Small intestine (tissue), 16 donors: ENCODE measurements at places on chromosomes 4 and X.

GRCh38 chr4:128583753-128584712 is 225.5 kb upstream of the JADE1 start:
- H3K27ac ChIP-seq = no peak overlapping the region
- H3K36me3 ChIP-seq = no peaks in the 10 kb centered on the region
- DNase-seq = no peak
- no peak overlapping the region for H3K4me3 ChIP-seq

DNA sequence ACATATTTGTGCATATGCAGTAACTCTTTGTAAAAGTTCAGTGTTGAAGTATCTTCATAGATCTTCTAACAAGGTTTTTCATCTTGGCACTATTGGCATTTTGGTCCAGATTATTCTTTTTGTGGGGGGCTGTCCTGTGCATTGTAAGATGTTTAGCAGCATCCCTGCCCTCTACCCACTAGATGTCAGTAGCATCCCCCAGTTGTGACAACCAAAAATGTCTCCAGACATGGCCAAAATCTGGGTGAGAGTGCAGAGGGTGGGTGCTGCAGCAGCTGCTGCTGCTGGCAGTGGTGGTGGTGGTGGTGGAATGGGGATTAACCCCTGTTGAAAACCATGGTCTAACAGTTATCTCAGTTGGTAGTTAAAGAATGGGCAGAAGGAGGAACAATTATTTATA is 370.0 kb downstream of the GPAT3 start:
- H3K4me1 ChIP-seq = no peaks in the 10 kb centered on the region
- no peaks in the 10 kb centered on the region for H3K36me3 ChIP-seq
- H3K27me3 ChIP-seq = no peaks in the 10 kb centered on the region
- no peak overlapping the region for H3K4me3 ChIP-seq

- H3K27ac ChIP-seq = peak overlapping the region; percentile 88
- H3K4me1 ChIP-seq = peaks cover 10% of the 10 kb centered on the region
- H3K36me3 ChIP-seq = peaks cover 22% of the 10 kb centered on the region
Measured at GRCh38 chrX:1392376-1393068, 609 bp upstream of the SLC25A6 start.

GRCh38 chr4:168887809-168888208 is 122.2 kb downstream of the CBR4 start:
- peaks cover 3% of the 10 kb centered on the region for H3K36me3 ChIP-seq
- no peaks in the 10 kb centered on the region for H3K4me1 ChIP-seq
- no peak overlapping the region for H3K4me3 ChIP-seq
- no peaks in the 10 kb centered on the region for H3K27me3 ChIP-seq
- DNase-seq = no peak

DNA sequence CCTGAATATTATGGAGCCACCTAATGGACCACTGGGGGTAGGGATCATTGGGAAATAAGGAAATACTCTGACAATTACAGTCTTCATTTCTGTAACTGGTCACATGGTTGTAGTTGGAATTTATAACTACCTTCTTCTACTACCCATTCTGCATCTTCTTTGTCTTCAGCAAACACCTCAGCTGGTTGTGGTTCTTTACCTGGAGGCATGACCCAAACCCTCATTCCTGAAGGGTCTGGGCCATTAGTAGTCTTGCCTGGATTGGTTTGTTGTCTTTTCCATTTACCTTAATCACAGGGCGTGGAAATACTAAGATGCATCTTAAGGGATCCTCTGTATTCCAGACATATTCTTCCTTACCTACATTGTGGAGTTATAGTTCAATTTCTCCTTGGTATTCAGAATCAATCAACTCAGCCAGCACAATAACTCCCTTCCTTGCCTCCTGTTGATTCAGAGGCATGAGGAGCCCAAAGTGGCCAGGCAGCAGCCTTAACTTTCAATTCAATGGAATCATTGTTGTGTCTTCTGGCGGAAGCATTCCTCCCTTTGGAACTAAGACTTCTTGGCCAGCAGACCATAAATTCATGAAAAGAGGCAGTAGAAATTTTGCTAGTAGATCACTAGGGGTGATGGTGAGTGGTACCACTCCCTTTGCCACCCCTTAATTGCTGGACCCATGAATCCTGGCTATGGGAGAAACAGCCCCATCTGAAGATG is 75.7 kb upstream of the RAP2C start:
- no peaks in the 10 kb centered on the region for H3K36me3 ChIP-seq
- no peaks in the 10 kb centered on the region for H3K4me1 ChIP-seq
- DNase-seq = no peak
- H3K27ac ChIP-seq = no peak overlapping the region
- no peaks in the 10 kb centered on the region for H3K27me3 ChIP-seq
- no peak overlapping the region for H3K4me3 ChIP-seq

DNA sequence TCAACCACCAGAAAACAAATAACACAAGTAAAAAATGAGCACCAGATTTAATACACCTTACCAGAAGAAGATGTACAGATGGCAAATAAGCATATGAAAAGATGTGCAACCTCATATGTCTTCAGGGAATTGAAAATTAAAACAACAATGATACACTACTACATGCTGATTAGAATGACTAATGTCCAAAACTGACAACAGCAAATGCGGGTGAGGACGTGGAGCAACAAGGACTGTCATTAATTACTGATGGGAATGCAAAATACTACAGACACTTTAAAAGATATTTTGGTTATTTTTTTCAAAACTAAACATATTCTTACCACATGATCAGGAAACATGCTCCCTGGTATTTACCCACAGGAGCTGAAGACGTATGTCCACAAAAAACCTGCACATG is 140.3 kb downstream of the FRYL start:
- H3K4me1 ChIP-seq = peaks cover 10% of the 10 kb centered on the region
- no peak for DNase-seq

- H3K27me3 ChIP-seq = no peaks in the 10 kb centered on the region
- H3K27ac ChIP-seq = peak overlapping the region; percentile 15
- no peaks in the 10 kb centered on the region for H3K36me3 ChIP-seq
- DNase-seq = no peak
Measured at GRCh38 chrX:154059729-154060245, 37.7 kb downstream of the MECP2 start.

- no peak overlapping the region for H3K27ac ChIP-seq
- no peaks in the 10 kb centered on the region for H3K4me1 ChIP-seq
- H3K36me3 ChIP-seq = no peaks in the 10 kb centered on the region
- no peak for DNase-seq
Measured at GRCh38 chr4:109662771-109663170, 40.5 kb downstream of the CASP6 start.

DNA sequence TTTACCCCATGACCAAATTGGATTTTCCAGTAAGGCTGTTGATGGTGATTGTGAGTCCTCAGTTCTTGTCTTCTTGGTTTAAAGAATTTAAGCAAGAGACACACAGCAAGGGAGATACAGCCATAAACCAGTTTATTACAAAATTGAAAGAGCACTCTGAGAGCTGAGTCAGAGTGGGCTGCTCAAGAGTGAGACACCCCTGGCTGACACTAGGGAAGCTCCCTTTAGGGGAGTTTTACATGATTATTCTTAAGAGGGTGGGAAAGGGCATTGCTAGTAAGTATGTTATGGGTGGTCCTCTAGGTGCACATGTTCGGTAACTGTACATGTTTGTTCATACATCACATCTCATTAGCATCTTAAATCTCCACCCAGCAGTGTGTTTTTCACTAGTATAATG is 18.8 kb upstream of the ZNF81 start:
- H3K4me1 ChIP-seq = no peaks in the 10 kb centered on the region
- no peaks in the 10 kb centered on the region for H3K27me3 ChIP-seq
- no peak for DNase-seq
- no peak overlapping the region for H3K27ac ChIP-seq

DNA sequence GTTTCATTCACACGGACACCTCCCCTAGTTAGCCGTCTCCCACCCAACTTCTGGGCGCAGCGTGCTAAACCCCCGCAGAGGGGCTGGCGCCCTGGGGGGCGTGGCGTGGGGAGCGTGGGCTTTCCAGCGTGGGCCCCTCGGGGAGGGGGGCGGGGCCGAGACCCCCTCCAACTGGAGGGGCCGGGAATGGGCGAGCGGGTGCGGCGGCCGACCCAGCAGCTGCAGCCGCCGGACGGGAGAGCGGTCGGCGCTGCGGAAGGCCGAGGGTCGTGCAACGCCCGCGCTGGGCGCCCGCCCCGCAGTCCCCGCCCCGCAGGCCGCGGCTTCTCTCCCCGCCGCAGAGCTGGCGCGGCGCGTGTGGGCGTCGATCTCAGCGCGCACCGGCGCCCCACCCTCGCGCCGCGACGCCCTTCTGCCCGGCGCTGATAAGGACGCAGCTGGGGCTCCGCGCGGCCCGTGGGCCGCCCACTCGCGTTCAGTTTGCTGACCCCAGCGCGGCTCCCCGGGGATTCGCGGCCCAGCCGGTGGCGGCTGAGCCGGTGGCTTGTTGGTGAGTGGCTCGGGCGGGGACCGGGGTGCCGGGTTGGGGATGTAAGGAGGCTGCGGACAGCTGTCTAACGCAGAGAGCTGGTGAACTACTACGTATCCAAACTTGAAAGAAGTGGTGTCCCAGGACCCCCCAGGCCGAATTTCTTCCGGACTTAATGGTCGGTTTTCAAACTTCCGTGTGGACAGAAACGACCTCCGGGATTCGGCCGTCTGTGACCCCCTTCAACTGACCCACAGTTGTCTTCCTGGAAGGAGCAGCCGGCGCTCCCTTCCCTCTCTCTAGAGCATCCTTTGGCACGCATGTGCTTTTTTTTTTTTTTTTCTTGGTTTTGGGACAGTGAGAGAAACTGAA is 1.5 kb downstream of the FHDC1 start:
- peaks cover 3% of the 10 kb centered on the region for H3K36me3 ChIP-seq
- peak; percentile 85 for DNase-seq
- no peaks in the 10 kb centered on the region for H3K27me3 ChIP-seq

- H3K27ac ChIP-seq = no peak overlapping the region
- no peak overlapping the region for H3K4me3 ChIP-seq
- peak; percentile 44 for DNase-seq
- peaks cover 13% of the 10 kb centered on the region for H3K36me3 ChIP-seq
- H3K4me1 ChIP-seq = no peaks in the 10 kb centered on the region
Measured at GRCh38 chrX:41145920-41146608, 60.8 kb downstream of the USP9X start.

- no peak overlapping the region for H3K4me3 ChIP-seq
- no peak overlapping the region for H3K27ac ChIP-seq
- no peaks in the 10 kb centered on the region for H3K4me1 ChIP-seq
- DNase-seq = no peak
Measured at GRCh38 chr4:36115312-36115711, 129.0 kb downstream of the ARAP2 start.

GRCh38 chr4:175424111-175424510 is 388.0 kb downstream of the GPM6A start:
- no peaks in the 10 kb centered on the region for H3K36me3 ChIP-seq
- no peaks in the 10 kb centered on the region for H3K4me1 ChIP-seq
- H3K27me3 ChIP-seq = no peaks in the 10 kb centered on the region
- DNase-seq = no peak
- H3K4me3 ChIP-seq = no peak overlapping the region
- H3K27ac ChIP-seq = no peak overlapping the region

DNA sequence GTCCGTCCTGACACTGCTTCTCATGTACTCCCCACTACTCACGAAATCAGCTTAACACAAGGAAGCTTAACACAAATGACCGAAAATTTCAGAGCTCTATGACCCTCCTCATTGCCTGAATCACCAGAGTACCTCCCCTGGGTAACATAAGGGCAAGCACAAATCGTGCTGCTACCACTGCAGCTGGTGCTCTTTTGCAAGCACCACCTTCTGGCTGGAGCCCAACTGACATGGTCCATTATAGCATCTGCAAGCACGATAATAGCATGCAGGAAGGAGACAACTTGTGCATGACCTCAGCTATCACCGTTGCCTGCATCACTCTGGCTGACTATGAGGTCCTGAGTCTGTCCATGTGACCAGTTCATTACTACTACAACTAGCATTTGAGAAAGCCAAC is 308.0 kb downstream of the TEX13C start:
- H3K27me3 ChIP-seq = no peaks in the 10 kb centered on the region
- no peaks in the 10 kb centered on the region for H3K4me1 ChIP-seq
- no peaks in the 10 kb centered on the region for H3K36me3 ChIP-seq
- H3K27ac ChIP-seq = no peak overlapping the region
- no peak for DNase-seq

- no peak for DNase-seq
- no peak overlapping the region for H3K27ac ChIP-seq
- no peaks in the 10 kb centered on the region for H3K4me1 ChIP-seq
- H3K27me3 ChIP-seq = no peaks in the 10 kb centered on the region
- H3K36me3 ChIP-seq = no peaks in the 10 kb centered on the region
Measured at GRCh38 chr4:24511371-24512063, 72.8 kb downstream of the DHX15 start.

GRCh38 chrX:25519258-25519657 is 503.5 kb upstream of the ARX start:
- no peak for DNase-seq
- no peaks in the 10 kb centered on the region for H3K4me1 ChIP-seq
- no peak overlapping the region for H3K27ac ChIP-seq
- H3K4me3 ChIP-seq = no peak overlapping the region

DNA sequence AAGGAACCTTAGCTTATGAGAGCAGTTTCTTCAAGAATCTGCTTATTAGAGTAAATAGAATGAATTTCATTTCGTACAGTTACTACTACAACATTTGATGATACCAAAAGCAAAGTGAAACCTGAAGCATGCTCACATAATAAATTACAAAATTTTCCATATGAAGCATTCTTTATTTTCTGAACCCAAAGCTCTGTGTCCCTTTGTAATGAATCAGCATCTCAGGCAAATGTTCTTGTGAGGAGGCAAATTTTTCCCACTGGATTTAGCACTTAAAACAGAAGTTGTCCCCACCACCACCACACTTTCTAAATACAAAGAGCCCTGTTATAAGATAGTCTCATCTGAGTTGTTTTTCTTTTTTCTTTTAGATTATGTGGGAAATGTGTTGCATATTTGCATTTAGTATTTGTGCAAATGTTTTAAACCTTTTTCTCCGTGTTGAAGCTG is 70.7 kb upstream of the NFKB1 start:
- no peaks in the 10 kb centered on the region for H3K36me3 ChIP-seq
- no peak for DNase-seq
- H3K27ac ChIP-seq = no peak overlapping the region
- H3K4me1 ChIP-seq = no peaks in the 10 kb centered on the region
- no peaks in the 10 kb centered on the region for H3K27me3 ChIP-seq
- peak overlapping the region; percentile 53 for H3K4me3 ChIP-seq

DNA sequence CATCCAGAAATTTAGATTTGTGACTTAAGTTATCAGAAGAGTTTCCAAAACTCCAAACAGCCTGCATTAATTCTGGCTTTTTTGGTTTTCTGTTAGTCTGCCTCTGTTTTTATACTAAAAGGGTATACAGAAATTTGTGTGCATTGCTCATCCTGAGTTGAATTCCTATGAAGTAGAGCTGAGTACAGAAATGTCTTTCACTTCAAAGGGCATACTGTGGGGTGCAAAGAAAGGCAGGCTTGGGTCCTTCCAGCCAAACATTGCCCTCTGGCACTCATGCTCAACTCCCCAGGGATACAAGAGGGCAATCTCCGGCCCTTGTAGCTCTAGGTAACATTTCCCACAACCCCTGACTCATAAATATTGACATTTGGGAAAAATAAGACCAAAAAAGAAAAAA is 27.6 kb upstream of the TMEM184C start:
- H3K27me3 ChIP-seq = no peaks in the 10 kb centered on the region
- H3K36me3 ChIP-seq = no peaks in the 10 kb centered on the region
- H3K4me3 ChIP-seq = no peak overlapping the region
- no peaks in the 10 kb centered on the region for H3K4me1 ChIP-seq
- no peak for DNase-seq
- H3K27ac ChIP-seq = no peak overlapping the region
